ENCODE measurements at places on chromosomes 12 and 14.
A peak's percentile ranks its signal among the peaks of the same experiment; 100 is the strongest.

- DNase-seq: peak; percentile 60
Measured at GRCh38 chr14:68628605-68629310, 164.1 kb downstream of the ZFP36L1 start.

GRCh38 chr14:80419345-80419744, 208.0 kb upstream of the DIO2 start:
- no peak for DNase-seq

- no peak for DNase-seq
Measured at GRCh38 chr14:95564060-95564459, 29.2 kb downstream of the GLRX5 start.

DNA sequence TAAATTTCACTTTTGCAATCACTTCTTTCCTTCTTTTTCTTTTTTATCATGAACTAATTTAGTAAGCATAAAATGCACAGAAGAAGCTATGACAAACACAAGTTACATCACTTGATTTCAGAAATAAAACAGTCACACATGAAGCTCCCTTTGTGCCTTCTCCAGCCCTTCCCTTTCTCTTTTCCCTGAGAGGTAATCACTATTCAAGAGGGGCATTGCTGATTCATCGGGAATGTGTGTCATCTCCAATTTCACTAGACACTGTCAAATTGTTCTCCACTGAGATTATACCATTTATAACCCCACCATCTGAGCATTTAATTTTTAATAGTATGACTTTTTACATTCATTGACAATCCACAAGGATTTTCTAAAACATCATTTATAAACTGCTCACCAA, 91.6 kb upstream of the PTPRQ start:
- DNase-seq: no peak

DNA sequence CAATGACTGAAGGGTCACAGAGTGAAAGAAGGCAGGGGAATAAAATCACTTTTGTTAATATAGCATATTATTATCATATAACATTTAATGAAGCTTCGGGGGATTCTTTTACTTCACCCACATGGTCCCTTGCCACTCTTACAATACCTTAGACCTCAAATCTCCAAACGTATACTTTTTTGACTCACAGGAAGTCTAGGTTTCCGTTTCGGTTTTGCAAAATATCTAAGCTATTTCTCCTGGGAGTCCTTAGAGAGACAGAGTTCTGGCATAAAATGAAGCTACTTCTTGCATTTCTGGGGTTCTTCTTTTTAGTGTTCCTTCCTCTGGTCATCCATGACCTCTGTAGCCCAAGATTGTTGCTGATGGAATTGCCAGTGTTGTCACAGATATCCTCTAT, 590.5 kb upstream of the ATP2B1 start:
- no peak for DNase-seq

DNA sequence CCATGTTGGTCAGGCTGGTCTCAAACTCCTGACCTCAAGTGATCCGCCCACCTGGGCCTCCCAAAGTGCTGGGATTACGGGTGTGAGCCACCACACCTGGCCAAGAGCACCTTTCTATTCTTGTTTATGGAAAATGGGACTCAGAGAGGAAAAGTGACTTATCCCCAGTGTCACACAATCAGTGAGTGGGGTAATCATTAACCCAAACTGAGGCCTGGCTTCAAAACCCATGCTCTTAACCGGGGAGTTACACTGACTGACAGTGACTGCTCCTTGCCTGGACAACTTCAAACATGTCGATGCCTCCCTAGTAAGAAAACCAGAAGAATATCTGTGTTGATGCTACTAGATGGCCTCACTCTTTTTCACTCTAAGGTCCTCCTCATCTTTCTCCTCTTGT, 7.3 kb downstream of the CLEC7A start:
- no peak for DNase-seq

GRCh38 chr12:93857279-93857938, 180.2 kb downstream of the CRADD start:
- DNase-seq: no peak

- DNase-seq: no peak
Measured at GRCh38 chr12:49672301-49673217, 34.6 kb downstream of the FMNL3 start.

DNA sequence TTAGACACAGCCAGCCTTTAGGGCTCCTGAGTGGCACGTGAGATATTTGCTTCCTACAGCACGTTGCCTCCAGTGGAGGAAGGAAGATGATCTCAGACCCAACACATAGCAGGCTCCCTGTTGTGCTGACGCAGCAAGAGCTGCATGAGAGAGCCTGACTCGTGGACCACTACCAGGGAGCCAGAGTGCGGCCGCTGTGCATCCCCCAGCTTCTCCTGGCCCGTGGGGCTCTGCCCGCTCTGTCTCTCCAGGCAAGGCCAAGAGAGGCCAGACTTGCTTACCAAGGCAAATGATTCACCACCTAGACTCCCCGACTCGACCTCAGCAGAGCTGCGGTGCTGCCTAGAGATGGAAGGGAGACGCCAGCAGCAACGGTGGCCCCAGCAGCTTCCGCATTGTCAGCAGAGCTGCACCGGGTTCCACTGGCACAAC, 37.5 kb downstream of the MAP3K9 start:
- no peak for DNase-seq

DNA sequence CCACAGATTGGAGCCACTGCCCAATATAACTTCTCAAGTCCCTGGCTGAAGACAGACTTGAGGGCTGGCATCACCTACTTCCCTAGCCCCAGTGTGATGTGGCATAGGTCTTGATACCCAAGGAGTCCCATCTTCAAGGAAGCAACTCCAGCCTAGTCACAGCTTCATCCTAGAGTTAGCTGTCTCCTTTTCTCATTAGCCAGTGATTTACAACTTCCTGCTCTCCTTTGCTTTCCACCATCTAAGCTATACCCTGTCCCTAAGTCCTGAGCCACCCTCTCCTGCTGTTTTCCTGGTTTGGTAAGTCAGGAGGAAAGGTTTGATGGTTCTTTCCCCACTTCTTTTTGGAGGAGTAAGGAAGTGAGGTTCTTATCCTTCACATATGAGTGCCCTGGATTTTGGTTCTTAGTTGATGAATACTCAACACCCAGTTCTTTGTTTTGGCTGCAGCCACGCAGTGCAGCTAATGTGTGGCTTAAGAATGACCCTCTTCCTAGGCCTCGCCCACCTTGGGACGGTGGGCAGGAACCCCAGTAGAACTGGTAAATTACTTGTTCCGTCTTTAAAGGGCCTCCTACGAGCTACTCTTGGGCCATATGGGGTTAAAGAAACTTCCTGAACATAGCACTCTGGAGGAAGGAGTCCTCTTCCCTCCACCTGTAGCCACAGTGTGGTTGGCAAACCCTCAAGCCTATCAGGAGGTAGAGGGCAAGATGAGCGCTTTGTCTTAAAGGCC, 3.9 kb upstream of the GPX2 start:
- DNase-seq: no peak

- peak; percentile 78 for DNase-seq
Measured at GRCh38 chr14:74955229-74956026, at the start of gene PGF. Gene PGF (minus strand): TSS chr14:74955597. CDS start chr14:74955242, 355 bp downstream.

DNA sequence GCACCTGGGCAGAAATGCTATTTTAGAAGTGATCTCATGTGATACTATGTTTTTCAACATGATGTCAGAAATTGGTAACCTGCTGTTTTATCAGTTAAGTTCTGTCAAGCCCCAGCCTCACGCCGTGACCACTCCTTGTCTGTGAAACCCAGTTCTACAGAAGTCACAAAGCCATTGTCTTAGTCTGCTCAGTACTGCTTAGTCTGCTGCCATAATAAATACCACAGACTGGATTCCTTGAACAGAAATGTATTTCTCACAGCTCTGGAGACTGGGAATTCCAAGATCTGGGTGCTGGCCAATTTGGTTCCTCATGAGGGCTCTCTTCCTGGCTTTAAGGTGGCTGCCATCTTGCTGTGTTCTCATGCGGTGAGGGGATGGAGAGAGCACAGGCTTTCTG, 176.9 kb downstream of the PRKCH start:
- DNase-seq: no peak

DNA sequence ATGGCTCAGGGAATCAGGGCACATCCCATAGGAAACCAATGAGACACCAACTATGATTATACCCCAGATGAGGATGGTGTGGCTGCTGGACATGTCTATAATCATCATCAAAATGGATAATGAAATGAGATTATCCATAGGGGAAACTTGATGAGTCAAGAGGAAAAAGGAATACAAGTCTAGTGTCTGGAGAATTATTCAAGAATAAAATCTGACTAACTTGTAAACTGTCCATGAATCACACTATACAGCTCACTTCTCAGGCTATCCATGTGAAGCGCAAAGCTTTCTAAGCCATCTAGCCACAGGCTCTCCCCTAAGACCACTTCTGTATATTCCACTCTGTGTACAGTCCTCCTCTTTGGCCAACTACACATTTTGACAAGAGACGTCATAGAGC, 52.5 kb downstream of the DUSP16 start:
- no peak for DNase-seq

GRCh38 chr12:120470150-120470784, 719 bp upstream of the SRSF9 start:
- DNase-seq: no peak

GRCh38 chr14:68822132-68822651, 29.3 kb upstream of the ZFP36L1 start:
- DNase-seq: no peak

DNA sequence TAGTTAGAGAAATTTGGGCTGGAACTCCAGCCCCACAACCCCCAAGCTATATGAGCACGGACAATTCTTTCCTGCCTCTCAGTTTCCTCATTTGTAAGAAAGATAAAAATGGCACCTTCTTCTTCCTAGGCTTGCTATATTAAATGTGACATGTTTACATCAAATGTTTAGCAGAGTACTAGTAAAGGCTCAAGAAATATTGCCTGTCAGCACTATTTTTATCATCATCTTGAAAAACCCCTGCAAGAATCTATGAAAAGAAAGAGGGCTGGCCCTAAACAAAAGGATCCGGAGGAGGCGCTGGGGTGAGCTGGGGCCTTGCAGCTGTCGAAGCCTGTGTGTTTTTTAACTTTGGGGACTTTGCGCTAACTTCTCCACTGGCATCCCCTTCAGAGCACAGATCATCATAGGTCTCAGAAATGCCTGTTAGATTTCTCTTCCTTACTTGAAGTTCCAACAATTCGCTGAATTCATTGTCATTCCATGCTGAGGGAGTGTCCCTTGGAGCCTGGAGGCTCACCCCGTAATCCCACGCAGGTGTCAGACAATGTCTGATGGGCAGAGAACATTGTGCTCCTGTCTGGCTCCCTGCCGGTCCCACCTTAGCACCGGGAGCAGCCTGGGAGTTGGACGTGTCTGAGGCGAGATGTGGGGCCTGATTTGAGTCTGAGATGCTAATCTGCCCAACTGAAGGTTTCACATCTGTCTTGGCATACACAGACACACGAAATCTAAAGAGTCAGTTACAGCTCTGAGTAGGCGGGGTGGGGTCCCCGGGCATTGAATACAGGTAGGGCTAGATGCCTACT, 206.8 kb downstream of the NUAK1 start:
- DNase-seq: no peak

DNA sequence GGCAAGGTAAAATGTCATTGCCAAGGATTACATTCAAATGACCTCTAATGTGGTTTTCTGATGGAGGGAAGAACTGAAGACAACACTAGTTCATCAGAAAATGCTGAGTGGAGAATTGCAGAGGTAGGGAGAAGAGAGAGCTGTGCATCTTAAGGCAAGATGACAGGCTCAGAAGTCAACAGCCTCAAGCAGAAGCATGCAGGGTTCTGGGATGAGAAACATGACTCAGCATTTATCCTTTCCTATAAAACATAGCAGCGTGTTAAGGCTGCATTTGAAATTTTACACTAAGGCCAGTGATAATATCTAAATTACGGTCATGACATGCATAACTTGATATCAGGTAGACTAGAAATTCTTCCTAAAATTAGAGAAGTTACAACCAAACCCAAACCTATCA, 53.7 kb upstream of the DYRK2 start:
- no peak for DNase-seq

- DNase-seq: peak; percentile 92
Measured at GRCh38 chr12:107091989-107092641, 1.2 kb downstream of the CRY1 start.

- DNase-seq: peak; percentile 46
Measured at GRCh38 chr14:62162998-62163589, 400.9 kb downstream of the SNAPC1 start.

DNA sequence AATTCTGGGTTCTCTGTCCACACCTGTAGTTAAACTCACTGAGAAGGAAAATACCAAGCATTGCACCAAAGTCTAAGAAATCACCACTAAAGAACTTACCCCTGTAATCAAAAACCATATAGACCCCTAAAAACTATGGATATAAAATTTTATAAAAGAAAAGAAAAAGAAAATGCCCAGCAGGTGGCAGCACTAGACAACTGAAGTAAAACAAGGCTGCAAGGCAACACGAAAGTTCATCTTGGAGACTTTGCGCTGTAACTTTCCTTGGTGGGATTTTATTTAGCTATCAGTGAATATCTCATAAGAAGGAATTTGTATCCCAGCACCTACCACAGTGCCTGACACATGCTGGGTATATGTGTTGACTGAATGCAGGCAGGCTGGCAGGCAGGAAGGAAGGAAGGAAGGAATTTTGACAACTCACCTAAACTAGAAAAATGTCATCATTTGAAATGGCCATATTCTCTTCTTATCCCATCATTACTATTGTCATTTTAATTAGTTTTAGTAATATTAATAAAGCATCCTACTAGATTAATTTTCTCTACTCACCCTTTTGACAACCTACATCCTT, 68.2 kb upstream of the ETV6 start:
- DNase-seq: peak; percentile 79

GRCh38 chr12:13436696-13437391, 240.3 kb downstream of the EMP1 start:
- DNase-seq: peak; percentile 19

GRCh38 chr12:94592080-94592479, 58.3 kb downstream of the TMCC3 start:
- no peak for DNase-seq

DNA sequence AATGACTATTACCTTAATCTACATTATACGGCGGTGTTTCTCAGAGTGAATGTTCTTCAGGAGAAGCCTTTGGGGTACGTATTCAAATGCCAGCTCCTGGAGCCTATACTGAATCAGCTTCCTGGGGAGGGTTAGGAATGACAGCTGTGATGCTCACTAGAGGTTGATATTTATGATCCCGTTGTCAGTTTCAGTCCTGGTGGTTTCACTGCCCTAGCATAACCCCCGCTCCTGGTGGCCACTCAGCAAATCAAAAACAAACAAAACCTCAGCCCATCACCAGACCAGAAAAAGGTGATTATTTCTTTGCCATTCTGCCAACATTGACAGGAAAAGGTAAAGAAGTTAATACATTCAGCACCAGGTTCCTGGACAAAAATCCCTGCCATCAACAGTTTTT, 136.5 kb upstream of the CRY1 start:
- no peak for DNase-seq

GRCh38 chr12:49961111-49961922, at the start of gene AQP5:
Gene AQP5 (plus strand): TSS chr12:49961872. CDS start chr12:49962018, 146 bp downstream.
- no peak for DNase-seq

DNA sequence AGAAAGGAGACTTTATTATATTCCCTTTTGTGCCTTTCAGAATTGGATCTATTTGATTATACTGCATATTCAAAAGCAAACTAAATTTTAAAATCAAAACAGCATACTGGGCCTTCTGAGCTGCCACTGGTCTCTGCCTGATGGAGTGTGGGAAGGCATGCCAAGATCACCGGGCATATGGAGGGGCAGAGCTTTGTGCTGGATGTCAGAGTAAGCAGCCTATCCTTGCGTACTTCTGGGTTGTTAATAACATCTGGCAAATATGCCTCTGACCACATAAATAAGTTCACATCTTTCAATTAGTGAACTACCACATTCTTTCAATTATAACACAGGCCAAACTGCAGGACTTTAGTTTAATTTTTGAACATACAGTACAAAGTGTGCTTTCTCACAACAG, 18.3 kb downstream of the MLH3 start:
- no peak for DNase-seq

- DNase-seq: no peak
Measured at GRCh38 chr12:108852674-108853309, 4.6 kb downstream of the SSH1 start.

- DNase-seq: peak; percentile 24
Measured at GRCh38 chr12:107990325-107990724, 138.8 kb upstream of the WSCD2 start.

All from LoVo (cell line).